Anterior cingulate cortex (tissue), 58 donors: ENCODE measurements at places on chromosomes 2 and 18.

GRCh38 chr2:55158111-55158814 is 73.8 kb downstream of the CLHC1 start:
- DNase-seq: no peak

DNA sequence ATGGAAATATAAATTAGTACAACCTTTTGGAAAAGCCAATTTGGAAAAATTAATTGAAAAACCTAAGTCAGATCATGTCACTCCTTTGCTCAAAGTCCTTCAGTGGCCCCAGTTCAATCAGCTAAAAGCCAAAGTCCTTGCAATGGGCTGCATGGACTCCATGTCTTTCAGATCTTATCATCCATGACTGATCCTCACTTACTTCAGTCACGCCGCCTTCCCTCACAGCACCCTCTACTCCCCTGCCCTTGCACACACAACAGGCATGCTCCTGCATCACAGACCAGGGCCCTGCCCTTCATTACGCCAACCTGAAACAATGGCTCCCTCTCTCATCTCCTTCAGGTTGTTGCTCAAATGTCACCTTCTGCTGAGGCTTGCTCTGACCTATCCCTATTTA is 15.6 kb downstream of the KANSL3 start:
- DNase-seq: no peak

DNA sequence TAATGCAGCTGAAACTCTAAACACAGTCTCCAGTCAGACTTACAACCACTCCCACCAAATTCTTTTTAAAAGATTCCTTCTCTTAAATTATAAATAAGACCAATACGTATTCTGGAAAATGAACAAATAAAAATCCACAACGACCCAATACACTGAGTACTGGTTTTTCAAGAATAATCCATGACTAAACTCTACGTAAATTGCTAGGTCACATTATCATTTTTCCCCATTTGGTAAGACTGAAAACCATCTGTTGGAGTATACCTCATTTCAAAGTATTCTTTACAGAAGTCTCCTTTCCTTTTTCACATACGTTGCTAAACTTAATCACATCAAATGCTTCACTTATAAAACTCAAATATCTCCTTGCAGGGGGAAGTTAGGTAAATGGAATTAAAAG is 6.0 kb downstream of the ZNF516 start:
- no peak for DNase-seq

GRCh38 chr2:162182395-162182794 is 30.3 kb upstream of the GCG start:
- DNase-seq: no peak

DNA sequence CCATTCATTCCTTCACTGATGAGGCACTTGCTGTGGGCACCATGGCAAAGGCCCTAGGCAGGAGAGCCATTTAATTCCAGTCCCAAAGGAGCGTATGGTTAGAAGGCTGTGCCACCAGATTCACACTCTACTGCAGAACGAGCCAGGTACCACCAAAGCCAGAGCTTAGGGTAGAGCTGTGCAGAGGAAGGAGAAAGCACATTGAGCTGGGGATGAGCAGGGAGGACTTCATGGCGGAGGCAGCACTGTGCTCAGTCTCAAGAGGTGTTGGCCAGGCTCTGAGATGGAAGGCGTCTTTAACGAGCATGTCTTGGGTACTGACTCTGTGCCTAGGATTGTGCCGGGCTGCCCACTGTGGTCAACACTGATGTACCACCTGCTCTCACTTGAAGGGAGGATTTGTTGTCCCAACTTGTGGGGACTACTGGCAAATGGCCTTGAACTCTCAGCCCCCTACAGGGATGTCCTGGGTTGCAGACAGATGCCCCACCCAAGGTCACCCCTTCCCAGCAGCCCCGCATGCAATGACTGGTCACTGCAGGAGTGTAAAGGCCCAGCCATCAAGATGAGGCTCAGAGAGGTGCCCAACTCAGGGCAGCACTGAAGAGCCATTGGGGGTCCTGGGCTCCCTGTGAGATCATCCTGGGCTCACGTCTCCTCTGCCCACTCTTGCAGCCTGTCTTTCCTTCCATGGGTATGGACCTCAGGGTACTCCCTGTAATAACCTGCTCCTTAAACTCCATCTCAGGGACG is 251.4 kb downstream of the GLI2 start:
- DNase-seq: no peak

GRCh38 chr2:237563816-237564215 is 2.6 kb upstream of the PRLH start:
- DNase-seq: no peak

GRCh38 chr18:45920367-45920766 is 46.8 kb downstream of the EPG5 start:
- DNase-seq: no peak
